ENCODE measurements at places on chromosomes 3 and 15. TPM values are rescaled to one million over a fixed set of nuclear protein-coding genes. Genes with fewer than 3 reads are reported as not detected.

RNU5B-1 gene
- not detected for polyA plus RNA-seq

- DNase-seq, result peak; percentile 28
Measured at GRCh38 chr15:64092075-64092820, 1.4 kb downstream of the CIAO2A start.

GRCh38 chr3:197561926-197562325, 6.2 kb upstream of the BDH1 start:
- no peak for DNase-seq

DNA sequence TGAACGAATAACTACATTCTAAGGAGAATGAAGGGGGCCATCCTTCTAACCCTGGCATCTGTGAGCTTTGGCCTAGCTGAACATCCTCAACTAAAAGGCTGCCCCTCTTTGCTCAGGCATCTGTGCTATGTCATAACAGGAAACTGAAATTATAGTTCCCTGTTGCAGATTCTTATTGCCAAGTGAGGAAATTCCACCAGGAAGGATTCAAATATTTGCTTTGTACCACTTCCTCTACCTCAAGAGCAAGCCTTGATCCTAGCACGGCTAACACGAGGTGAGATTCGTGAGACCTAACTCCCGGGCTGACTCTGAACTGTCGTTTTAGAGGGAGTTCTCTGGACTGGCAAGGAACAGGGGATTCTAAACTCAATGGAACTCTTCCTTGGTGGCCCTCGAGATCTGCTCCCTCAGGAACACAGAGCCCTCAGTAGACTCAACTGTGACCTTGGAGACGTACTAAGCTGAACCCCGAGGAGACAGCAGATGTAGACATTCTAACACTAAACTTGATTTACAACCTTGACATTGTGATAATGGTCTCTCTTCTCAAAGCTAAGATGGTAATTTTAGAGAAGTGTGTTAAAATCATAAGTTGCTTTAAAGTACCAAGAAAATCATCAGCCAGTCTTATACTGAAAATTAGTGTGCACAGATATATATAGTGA, 4.2 kb downstream of the SPG21 start:
- DNase-seq, result no peak

DNA sequence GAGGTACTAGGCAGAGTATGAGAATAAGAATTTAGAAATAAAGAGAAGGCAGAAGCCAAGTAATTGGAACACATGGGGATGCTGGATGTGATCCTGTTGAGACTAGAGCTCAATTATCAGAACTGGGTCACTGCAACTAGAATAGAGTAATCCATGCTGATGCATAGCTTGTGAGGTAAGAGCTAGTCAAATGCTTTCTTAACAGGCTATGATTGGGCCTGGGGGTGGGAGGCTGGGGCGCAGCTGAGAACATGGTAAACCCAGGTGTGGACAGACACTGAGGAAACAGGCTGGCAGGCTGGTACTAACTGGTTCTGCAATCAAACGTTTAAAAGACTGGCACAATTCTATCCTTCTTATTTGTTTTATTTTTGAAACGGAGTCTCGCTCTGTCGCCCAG, 50.5 kb upstream of the LRRFIP2 start:
- no peak for DNase-seq

GRCh38 chr3:151962912-151963311, 89.5 kb downstream of the SUCNR1 start:
- DNase-seq, result no peak

DNA sequence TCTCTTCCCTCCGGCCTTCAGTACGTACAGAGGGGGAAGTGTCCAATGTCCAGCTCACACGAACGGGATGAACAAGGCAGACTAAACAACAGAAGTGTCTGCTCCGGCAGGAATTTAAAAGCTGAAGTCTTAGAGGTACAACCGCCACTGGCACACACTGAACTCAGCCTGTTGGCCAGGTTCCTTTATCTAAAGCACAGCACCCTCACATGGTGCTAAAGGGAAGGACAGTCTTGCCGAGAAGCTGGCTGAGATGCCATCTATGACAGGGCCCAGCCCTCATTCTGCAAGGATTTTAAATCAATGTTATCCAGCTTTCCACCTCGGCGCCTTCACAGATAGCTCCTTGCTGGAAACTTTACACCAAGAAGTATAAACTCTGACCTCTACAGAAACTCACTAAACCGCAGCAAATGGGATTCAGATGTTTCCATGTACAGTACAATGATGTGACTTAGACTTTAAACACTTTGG, 2.8 kb downstream of the ADAMTS17 start:
- peak; percentile 23 for DNase-seq

DNA sequence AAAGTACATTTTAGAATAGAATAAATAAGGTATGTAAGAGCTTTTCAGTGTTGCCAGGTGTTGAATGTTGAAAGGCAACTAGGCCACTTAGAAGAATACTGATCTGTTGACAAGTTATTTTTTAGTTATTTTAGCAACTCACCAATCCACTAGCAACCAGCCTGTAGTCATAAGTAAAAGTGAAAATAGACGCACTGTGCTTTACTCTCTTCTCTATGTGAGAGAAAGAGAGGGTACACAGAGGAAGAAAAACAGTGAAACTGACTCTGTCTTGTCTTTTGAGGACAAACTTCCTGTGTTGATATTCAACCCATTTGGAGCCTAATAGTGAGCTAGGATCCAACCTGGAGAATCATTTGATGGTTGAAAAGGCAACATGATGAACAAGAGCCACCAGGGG, 327.1 kb upstream of the GOLIM4 start:
- no peak for DNase-seq

GRCh38 chr15:63430766-63431451, 49.3 kb upstream of the CA12 start:
- DNase-seq, result no peak

DNA sequence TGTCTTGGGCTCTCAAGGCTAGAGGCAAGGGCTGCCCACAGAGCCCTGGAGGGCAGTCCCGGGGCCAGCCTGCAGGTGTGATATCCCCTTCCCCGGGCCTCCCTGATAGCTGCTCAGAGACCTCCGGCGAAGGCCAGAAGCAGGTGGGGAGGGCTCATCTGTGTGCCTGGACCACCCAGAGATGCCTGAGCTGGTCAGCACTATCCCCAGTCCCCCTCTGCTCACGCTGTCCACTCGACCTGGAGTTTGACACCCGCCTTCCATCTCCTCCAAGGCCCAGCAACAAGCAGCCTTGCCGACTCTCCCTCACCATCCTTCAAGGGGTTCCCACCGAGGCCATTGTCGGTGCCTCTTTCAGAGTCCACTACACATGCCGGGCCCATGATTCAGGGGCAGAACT, 39.4 kb downstream of the DNAH1 start:
- DNase-seq, result no peak

- no peak for DNase-seq
Measured at GRCh38 chr15:61182946-61183345, 46.2 kb downstream of the RORA start.
